ENCODE measurements at places on chromosomes 13 and 19.

- DNase-seq, result no peak
These were observed 844 bp downstream of the ARRDC2 start for GRCh38 chr19:18008814-18009213.

GRCh38 chr13:40334031-40334430, 332.4 kb downstream of the FOXO1 start:
- DNase-seq, result no peak

- DNase-seq, result no peak
These were observed 2.8 kb downstream of the FXYD3 start for GRCh38 chr19:35118268-35119020.

GRCh38 chr19:4811328-4812131, 20.0 kb downstream of the TICAM1 start:
- peak; percentile 93 for DNase-seq

DNA sequence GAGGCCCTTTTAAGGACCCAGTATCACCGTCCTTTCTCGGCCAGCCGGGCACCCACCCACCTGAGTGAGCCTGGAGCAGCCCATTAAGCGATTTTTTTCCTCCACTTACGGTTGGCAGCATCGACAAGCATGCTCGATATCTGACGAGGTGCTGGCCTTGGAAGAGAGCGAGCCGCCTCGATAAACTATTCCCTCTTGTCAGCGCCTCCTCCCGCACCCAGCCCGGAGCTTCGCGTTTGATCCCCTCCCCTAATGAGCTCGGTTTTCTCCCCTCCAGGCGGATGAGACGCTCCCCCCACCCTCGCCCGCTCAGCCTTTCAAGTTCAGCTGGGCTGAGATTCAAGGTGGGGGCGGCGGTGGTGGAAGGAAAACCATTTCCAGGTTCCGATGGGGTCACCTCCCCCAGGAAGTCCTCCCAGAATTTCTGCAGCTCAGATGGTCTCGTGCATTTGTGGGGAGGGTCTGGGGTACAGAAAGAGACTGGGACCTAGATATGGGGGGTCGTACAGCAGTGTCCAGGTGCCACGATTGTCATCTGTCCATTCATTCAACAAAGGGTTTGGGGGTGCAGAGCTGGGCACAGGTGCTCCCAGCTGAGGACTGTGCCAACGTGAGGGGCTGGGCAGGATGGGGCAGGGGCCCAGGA, 18.9 kb upstream of the ONECUT3 start:
- no peak for DNase-seq

- DNase-seq, result no peak
These were observed 2.5 kb downstream of the VPS36 start for GRCh38 chr13:52447815-52448552.

GRCh38 chr19:1909761-1910080, 4.5 kb downstream of the ADAT3 start:
- no peak for DNase-seq

DNA sequence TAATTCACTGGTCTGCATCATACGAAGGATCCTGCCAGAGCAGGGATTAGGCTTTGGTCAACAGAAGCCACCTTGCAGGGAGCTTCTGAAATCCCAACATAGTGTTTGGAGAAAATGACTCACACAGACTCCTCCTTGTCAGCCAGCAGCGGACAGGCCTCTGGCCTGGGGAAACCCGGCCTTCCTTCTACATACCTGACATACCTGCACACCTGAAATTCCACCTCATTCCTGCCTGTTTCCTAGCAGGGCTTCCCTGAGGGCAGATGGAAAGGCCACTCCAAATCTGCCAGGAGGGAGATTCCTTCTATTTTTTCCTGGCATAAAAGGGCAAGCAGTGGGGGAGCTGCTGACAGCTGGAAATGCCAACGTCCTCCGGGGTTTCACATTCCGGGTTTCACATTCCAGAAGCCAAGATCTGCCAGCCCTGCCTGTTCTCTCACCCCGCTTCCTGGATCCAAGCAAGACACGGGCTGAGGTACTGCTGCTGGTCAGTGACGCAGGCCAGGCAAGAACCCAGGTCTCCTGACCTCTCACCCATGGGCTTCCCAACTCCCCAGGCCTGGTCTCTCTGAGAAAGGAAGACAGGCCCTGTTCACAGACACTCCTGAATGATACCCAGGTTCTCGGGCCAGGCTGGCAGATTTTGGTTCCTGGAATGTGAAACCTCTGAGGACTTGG, 18.2 kb upstream of the IGFL1 start:
- DNase-seq, result no peak

- DNase-seq, result no peak
These were observed 15.3 kb downstream of the FBXO27 start for GRCh38 chr19:39017026-39017425.

Data from central memory CD8-positive, alpha-beta T cell (primary cell).